H54 (cell line): ENCODE measurements at places on chromosomes 1 and 21.

DNA sequence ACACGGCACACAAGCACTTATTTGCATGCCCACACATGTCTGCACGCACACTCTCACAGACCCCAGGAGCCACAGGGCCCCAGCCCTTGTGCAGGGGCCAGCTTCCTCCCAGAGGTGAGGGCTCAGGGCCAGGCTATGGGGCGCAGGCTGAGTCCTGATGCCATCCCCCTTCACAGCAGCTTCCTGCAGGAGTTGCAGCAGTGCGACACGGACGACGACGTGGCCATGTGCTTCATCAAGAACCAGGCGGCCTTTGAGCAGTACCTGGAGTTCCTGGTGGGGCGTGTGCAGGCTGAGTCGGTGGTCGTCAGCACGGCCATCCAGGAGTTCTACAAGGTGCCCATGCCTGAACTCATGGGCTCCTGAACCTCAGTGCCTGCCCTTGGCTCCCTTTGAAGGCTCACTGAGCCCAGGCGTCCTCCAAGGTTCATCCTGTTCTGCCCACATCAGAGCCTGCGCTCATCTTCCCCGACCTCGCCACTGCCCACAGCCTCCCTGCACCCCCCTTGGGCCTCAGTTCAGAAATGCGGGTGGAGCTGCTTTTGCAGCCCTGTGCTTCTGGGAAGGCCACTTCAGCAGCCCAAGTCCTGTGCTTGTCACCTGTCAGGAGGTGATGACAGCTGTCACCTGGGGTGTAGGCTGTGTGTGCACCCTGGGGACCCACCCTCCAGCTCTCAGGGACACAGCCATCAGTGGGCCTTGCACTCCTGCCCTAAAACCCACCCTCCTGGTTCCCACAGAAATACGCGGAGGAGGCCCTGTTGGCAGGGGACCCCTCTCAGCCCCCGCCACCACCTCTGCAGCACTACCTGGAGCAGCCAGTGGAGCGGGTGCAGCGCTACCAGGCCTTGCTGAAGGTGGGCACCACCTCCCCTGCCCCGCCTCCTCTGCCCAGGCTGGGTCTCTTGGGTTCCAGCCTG is 66.6 kb downstream of the TRIM11 start:
- DNase-seq: no peak

- DNase-seq: no peak
Observed at GRCh38 chr1:68907491-68907890, 410.6 kb upstream of the DEPDC1 start.

DNA sequence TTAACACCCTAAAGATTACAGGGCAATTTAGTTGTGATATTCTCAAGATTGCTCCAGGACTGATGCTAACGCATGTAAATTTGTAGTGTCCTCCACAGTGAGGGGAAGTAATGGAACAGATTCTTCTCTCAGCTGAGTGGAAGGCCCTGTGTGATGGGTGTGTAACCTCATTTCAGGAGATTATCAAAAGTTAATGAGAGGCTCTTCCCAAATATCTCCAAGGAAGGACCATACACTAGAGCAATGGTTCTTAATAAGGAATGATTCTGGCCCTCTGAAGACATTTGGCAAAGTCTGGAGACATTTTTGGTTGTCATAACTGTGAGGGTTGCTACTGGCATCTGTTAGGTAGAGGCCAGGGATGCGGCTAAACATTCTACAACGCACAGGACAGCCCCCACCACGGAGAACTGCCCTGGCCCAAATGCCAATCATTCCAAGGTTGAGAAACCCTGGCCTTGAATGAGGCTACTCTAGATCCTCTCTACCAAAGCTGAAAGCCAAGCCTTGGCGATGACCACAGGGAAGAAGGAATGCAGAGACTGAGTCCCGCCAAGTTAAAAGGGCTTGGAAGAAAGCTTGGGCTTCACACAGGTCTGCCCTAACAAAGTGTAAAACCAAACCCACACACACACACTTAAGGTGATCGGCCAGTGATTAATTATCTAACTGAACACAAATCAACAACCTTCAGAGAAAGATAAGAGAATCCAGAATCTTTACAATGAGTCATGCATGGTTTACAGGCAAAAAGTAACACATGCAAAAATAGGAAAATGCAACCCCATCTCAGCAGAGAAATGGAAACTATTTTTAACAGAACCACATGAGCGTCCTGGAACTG is 135.8 kb downstream of the SYF2 start:
- DNase-seq: no peak

DNA sequence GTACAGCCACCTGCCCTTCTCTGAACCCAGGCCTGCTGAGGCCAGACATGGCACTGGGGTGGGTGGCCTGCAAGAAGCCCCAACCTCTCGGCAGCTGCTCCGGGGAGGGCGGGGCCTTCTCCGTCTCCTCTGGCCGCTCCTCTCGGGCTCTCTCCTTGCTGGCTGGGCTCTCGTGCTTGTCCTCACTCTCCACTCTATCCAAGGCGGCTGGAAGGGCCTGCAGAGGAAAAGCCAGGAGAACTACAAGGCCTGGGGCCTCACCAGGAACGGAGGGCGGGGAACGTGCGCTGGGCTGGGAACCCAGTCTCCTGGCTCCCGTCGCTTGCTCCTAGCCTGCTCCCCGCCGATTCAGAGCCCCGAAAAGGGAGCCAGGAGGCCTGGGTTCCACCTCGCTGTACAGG is 59.1 kb downstream of the CHD5 start:
- DNase-seq: no peak

- no peak for DNase-seq
Observed at GRCh38 chr1:196481616-196482015, 126.6 kb downstream of the KCNT2 start.

DNA sequence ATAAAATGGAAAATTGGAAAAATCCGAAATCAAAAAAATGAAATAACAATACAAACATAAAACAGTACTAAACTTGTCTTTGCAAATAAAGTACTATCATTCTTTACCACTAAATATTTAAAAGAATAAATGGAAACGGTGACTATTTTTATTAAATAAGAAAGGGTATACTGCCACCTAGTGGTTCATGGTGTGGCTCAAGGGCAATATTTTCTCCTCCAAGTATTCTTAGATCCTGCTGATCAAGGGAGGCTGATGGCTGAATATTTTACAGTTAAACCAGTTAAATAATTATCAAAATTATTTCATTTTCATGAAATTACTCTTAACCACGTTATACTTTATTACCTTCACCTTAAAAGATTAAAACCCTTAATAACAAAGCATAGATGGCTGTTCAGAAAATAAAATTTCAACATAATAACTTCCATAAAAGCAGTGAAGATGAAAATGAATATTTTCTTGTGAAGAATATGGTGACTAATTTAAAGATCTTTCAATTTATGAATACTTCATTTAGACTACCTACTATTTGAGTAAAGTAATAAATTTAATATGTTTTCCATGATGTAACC is 1793.9 kb downstream of the NCAM2 start:
- DNase-seq: no peak

DNA sequence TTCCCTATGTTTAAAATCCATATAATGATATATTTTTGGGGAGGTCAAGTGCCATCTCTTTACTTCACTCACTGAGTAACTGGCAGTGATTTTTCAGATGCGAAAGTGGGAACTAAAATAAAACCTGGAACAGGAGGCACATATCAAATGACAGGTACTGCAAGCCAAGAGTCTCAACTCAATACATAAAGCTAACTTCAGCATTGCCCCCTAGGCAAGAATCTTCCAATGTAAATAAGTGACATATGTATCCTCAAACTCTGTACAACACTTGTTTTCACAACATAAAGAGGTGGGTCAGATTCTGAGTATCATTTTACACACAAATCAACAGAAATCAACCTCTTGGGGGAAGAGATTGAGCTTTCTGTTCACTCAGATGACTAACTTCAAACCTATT is 18.1 kb downstream of the DCAF8 start:
- DNase-seq: no peak

GRCh38 chr1:163388970-163389369 is 67.2 kb downstream of the NUF2 start:
- no peak for DNase-seq

GRCh38 chr1:193270996-193271395 is 84.6 kb upstream of the B3GALT2 start:
- DNase-seq: no peak

DNA sequence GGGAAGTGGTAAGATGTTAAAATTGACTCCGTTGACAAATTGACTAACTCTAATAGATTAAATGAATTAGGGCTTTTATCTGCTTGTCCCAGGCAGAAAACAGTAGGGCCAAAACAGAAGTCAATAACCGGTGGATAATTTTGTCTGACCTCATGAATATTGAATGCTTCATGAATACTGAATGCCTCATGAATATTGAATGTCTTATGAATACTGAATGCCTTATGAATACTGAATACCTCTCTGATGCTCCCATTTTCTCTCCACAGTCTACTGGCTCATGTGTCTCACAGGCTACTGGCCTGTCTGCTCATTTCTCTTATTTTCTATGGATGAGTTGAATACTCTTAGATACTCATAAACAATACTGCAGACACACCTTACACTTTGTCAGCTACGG is 56.0 kb downstream of the POFUT2 start:
- DNase-seq: no peak

- no peak for DNase-seq
Observed at GRCh38 chr1:20220036-20220435, 33.7 kb upstream of the PLA2G2C start.

- no peak for DNase-seq
Observed at GRCh38 chr1:156894001-156894400, 483 bp downstream of the PEAR1 start.
